ENCODE measurements at places on chromosomes 6 and 20.

DNA sequence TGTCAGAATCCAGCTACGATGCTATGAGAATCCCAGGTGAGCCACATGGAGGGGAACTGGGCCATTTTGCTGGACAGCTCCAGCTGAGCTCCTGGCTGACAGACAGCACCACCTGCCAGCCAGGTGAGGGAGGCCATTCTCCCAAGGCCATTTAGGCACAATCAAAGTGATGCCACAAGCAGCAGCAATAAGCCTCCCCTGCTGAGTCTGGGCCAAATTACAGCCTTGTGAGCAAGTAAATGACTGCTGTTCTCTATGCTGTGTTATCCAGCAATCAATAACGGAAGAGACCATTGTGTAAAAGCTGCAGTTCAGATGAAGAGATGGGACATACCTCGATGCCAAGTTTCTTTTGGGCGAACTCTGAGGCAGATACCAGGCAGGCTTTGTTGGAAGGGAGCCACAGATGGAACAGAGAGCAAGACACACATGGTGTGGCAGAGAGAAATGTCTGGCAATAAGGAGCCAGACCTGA lies 14.0 kb upstream of the SCGN start:
- DNase-seq = no peak

DNA sequence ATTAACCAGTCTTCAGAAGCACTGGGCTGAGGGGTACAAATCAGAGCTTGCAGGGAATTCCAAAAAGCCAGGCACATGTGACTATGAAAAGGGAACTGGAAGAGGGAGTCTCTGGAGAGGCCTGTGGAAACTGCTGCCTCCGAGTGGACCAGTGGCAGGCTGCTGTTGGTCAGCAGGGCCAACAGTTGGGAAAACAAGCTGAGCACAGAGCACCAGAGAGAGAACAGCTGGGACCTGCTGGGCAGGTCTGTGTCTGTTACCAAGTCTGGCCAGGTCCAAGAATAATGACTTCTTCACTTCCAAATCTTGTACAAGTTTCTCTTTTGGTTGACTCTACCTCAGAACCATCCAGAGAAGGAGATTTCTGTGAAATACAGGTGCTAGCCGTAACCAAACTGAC lies 81.4 kb downstream of the LIN28B start:
- DNase-seq = no peak

DNA sequence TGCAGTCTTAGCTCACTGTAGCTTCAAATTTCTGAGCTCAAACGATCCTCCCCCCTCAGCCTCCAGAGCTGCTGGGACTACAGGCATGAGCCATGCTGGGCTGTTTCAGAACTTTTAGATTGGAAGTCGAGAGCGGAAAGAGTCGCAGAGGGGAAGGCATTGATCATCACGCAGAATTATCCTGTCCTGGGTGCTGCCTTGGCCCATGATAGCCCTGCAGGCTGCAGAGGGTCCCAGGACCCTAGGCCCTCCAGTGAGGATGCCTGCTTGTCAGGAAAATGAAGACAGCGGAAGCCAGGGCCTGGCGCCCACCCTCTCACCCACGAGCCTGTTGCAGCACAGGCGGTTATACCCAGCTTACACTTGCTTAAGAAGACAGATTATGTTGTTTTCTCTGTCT lies 9.1 kb downstream of the TMEM181 start:
- no peak for DNase-seq

- no peak for DNase-seq
Measured at GRCh38 chr6:137471497-137471896, 22.7 kb downstream of the OLIG3 start.

DNA sequence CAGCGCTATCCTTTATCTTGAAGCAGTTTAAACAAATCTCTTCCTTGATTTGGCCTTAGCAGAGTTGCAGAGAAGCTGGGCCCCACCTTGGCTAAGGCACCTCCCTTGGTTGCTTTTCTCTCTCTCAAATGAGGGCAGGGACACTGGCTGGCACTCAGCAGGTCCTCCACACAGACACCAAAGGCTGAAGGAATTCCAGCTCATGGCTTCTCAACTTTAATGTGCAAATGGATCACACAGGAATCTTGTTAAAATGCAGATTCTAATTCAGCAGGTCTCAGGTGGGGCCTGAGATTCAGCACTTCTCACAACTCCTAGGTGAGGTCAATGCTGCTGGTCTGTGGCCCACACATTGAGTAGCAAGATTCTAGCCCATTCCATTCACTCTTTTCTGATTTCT lies 25.7 kb downstream of the RIMS4 start:
- DNase-seq = no peak

DNA sequence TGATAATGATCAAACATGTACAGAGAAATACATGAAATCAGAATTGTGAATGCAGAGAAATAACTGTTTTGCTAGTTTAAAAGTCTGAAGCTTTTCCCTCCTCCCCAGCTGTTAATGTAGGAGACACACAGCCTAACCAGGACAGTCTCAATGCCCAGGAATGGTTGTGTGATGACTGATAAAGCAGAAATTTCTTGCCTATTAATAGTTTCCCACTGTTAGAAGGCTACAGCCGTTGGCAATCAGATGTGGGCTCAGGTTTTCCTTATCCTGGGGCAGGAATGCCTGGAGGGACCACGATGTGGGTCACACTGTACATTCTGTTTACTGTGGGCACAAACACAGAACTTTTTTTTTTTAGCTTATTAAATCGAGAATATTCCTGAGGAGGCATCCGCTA lies 1.9 kb downstream of the PPP1R3D start:
- DNase-seq = no peak
